ENCODE measurements at places on chromosomes 5 and 9.

- peak; percentile 18 for DNase-seq
Observed at GRCh38 chr5:14143841-14144585, 871 bp downstream of the TRIO start.

DNA sequence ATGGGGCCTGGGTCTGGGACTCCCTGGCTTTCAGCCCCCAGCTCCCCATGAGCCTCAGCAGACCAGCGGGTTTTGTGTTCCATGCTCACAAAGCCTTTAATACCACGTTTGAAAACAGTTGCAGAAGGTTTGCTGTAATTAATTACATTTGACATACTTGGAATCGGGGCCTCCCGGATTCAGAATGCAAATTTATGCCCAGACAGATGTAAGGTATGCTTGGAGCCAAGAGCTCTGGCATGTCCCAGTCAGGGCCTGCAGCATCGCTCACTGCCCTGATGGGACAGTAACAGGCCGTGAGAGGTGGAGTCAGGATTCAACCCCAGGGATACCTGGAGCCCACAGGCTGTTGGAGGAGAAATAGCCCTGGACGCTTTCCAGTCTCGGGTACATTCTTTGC, 12.2 kb downstream of the ZNF618 start:
- DNase-seq, result no peak

DNA sequence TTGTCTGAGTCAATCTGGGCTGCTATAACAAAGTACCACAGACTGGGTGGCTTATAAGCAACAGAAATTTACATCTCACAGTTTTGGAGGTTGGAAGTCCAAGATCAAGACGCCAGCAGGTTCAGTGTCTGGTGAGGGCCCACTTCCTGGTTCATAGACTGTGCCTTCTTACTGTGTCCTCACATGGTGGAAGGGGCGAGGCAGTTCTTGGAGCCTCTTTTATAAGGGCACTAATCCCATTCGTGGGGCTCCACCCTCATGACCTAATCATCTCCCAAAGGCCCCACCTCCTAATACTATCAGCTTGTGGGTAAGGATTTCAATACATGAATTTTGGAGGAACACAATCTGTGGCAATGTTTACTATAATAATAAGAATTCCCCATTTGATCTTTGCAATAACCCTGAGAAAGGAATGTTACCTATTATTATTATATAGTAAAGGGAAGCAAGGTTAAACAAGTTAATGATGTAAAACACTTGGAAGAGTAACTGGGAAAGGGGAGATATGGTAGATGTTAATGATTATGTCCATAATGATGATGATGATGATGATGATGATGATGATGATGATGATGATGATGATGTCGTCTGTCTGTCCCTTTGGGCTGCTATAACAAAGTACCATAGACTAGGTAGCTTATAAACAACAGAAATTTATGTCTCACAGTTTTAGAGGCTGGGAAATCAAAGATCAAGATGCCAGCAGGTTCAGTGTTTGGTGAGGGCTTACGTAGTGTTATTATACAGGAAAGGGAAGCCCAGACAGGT, 40.8 kb downstream of the WHRN start:
- DNase-seq, result no peak

DNA sequence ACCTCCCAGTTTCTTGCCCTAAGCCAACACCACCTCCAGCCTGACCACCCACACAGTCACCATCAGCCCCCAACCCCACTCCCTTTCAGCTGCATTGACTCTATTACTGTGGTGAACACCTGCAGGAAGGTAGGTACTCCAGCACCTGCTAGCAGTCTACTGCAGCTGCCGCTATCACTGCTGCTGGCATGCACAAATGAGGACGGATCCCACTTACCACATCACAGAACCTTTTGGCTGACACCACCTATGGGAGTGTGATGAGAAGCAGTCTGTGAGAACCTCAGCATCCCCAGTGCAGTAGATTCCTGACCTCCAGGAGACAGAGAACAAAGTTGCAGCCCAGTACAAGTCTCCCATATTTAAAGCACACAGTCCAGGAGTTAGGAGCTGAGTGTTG, 71.9 kb downstream of the ANXA1 start:
- DNase-seq, result no peak

GRCh38 chr9:129278391-129279237, 100.6 kb upstream of the IER5L start:
- DNase-seq, result no peak

- DNase-seq, result no peak
Observed at GRCh38 chr5:148186248-148187003, 16.4 kb upstream of the SPINK6 start.

DNA sequence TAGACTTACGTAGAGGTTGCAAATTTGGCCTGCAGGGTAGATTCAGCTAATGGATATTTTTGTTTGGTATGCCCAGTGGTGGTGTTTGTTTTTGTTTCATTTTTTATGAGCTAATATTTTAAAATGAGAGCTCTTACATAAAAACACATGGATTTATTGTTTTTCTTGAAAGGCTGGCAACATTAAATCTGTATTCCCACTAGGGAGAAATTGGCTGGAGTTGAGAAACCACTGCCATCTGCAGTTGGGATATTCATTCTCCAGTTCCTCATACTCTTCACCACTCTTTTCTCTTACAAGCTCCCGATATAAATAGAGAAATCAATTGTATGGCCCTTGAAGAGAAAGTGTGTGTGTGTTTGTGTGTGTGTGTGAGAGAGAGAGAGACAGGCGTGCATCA, 143.3 kb downstream of the ALDH1A1 start:
- DNase-seq, result no peak

DNA sequence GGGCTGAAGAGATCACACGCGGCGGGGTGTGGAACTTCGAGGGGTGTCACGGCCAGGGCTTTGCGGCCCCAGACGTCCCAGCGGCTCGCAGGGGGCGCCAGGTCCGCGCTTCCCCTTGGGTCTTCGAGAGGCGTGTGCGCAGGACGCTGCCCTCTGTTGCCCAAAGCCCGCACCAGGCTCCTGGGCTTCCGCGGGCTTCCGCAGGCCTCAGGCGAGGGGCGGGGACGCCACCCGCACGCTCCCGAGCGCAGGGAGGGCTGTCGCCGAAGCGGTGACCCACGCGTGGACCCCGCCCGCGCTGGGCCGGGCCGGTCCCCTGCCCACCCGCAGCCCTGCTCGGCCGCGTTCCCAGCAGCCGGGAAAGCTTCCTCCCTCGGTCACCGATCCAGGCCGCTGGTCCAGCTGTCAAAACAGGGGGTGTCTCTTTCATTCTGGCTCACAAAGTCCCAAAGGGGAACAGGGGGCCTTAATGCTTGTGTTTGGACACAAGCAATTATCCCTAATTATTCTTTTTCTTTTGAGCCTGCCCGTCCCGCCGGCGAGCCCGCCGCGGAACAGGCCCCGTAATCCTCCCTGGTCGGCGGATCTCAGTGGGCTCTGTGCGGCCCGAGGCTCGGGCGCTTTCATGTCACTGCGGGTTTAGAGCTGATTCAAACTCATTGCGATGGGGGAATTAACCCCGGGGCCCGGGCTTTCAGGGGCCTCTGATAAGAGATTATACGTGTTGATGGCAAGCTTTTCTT, 60.6 kb downstream of the TMEM174 start:
- DNase-seq, result no peak

DNA sequence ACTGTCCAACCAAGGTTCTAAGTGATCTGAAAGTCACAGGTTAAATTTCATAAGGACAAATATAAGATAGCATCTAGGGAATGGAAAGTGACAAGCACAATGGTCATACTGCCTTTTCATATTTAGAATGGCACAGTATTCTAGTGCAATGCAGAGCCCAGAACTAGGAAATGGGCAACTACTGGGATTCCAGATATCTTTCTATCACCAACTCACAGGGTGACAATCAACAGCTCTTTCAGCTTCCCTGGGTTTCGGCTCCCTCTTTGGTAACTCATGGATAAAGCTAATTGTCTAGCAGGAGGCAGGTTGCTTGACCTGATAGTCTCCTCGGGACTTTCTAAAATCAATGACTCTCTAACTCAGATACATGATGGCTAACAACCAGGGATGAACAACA, 60.4 kb downstream of the NR3C1 start:
- no peak for DNase-seq

GRCh38 chr9:134219646-134220060, 55.3 kb upstream of the RNU6ATAC start:
- DNase-seq, result no peak

GRCh38 chr9:114178756-114179450, 23.6 kb downstream of the COL27A1 start:
- DNase-seq, result no peak

DNA sequence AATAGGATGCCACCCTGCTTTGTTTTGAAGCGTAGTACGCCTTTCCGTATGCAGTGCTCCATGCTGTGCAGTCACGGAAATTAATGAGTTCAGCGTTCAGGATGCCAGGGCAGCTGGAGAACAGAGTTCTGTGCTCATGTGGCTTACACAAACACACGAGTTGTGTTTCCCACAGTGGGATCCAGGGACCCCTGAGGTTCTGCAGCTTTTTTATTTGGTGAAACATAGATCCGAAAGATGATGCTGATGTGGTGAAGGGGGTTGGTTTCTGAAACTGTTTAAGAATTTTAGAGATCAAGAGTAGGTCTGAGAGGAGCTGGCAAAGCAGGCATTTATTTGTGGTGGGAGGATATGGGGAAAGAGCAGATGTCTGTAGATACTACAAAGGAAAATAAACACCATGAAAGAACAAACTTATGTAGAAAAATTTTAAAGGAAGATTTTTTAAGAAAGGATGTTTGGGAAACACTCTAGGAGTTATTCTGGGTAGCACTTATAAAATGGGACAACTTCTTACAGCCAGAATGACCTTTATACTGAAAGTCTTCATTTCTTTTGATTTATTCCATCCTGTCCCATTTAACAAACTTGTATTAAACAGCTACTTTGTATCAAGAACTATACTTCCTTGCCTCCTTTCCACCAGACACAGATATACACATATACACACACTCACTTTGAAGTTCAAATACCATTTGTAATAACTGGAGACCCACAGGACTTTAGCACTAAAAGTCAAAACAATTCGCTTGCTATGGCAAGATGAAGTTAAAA, 52.7 kb downstream of the ITGA1 start:
- DNase-seq, result no peak

DNA sequence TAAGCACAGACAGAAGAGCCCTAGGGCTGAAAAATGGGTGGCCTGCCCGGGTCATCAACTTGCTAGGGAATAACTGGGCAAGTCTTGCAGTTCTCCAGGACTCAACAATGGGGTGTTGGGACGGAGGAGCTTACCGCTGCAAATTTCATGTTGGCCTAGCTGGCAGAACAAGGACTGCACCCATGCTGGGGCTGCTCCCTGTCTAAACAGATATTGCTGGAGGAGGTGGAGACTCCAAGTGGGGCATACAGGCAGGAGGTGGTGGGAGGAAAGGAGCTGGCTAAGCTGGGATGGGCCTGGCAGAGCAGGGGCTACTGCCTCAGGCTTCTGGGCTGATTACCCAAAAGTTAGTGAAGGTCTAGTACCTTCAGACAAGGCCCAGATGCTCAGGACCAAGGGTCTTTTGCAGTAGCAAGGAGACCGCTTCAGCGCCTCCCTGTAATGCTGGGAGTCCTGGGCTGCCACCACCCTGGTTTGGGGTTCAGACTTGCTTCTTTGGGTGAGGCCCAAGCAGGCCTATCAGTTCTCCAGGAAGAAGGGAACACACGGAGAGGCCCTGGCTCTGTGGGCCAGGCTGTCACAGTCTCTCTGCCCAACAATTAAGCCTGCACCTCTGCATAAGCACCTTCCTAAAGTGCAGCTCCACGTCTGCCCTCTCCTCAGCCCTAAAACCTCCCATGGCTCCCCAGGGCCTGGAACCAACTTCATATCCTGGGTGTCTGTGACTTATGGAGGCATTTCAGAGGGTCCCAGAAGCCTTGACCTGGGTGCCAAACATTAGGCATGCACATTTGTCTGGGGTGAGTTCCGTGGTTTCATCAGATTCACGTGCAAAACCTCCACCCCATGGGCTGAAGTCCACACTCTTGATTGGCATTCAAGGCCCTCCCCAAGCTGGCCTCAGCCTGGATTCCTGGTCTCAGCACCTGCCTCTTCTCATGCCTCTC, 24.2 kb upstream of the KIF12 start:
- DNase-seq, result no peak

DNA sequence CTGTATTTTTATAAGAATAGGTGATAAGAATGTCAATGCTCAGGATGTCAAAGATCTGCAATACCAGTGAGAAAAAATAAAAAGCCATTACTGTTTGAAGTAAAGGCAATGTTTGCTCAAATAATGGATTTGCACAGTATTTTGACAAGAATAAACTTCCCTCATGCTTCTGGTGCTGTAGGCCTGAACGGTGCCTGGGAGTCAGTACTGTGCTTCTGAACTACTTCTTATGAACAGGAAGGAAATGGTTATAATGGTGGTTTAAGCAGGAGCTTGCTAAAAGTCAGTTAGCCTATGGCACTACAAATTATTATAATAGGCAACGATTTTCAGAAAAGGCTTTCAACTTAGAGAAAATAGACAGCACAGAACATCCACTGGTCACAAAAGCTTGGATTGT, 548.3 kb upstream of the CDH18 start:
- no peak for DNase-seq

DNA sequence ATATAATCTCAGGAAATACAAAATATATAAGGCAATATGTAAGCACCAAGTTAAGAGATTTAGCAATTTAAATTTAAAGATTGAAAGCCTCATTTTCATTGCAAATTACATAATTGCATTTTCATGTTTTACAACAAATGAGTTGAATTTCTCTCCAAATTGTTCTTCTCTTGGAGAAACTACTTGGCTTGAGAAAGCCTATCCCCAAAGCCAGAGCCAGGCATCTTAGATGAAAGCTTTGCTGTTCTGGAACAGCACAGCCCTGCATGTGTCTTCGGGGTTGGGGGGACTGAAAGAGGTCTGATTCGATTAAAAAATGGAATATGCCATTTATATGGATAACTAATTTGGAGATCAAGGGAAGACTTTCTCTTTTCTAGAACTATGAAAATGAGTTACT, 212.0 kb downstream of the PARP8 start:
- DNase-seq, result no peak

DNA sequence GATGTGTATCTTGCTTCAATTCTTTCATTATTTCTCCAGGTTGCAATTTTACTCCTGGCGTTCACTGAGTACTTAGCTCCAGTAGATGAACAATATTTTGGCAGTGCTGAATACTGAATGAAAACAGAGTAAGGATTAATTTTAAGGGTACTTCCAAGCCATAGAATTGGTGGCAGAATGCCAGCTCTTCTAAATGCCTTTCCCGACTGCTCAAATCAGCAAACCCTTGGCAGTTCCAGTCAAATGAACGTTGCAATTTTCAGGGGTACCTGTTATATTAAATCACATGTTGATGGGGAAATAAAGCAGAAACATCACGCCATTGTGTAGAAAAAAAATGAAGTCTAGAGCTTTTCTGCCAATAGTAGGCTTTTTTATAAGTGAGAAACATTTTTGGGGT, 282.4 kb upstream of the RPS23 start:
- DNase-seq, result no peak

GRCh38 chr9:113659039-113659438, 195.5 kb downstream of the RGS3 start:
- DNase-seq, result no peak
